ENCODE measurements at places on chromosomes 2 and 18.

- DNase-seq = no peak
Measured at GRCh38 chr2:8867363-8867762, 29.9 kb upstream of the KIDINS220 start.

- no peak for DNase-seq
Measured at GRCh38 chr2:217994776-217995274, 8.0 kb downstream of the TNS1 start.

GRCh38 chr18:58054041-58054781 is 10.2 kb downstream of the NEDD4L start:
- DNase-seq = no peak

GRCh38 chr2:173400760-173401159 is 46.1 kb downstream of the CDCA7 start:
- DNase-seq = no peak

GRCh38 chr2:12428786-12429185 is 287.9 kb upstream of the TRIB2 start:
- DNase-seq = no peak

GRCh38 chr2:216316743-216317142 is 55.5 kb downstream of the MARCHF4 start:
- DNase-seq = no peak

GRCh38 chr18:67010919-67011318 is 407.0 kb upstream of the CDH19 start:
- DNase-seq = no peak
